ENCODE measurements at places on chromosomes 6 and 20.

DNA sequence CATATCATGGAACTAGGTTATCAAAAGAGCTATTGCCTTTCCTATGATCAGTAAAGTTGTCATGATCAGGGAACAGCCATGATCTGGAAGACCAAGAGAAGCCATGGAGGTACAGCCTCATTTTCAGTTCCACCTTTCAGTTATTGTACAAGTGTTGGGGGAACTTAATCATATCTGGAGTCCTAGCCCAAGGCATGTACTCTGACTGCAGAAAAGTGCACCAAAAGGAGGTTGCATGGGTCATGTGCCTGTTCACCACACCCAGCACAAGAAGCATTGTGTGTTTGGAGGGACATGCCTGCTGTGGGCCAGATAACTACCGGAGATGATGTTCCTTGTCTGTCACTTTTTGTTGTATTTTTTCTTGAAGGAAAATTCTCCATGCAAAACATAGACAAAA, 185.8 kb upstream of the MAN1A1 start:
- DNase-seq, result no peak

DNA sequence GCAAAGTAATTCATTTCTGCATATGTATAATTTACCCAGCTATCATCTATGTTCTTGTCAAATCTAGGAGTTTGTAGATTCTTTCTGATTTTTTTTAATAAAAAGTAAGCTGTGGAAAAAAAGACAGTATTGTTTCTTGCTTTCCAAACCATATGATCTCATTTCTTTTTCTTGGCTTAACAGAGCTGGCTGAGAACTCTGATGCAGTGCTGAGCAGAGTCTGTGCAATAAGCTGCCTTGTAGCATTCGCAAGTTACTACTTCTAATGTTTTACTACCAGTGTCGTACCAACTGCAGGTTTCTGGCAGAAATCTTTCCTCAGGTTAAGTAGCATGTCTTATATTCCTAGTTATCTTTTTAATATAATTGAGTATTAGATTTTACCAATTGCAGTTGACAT, 15.6 kb downstream of the RRBP1 start:
- no peak for DNase-seq

DNA sequence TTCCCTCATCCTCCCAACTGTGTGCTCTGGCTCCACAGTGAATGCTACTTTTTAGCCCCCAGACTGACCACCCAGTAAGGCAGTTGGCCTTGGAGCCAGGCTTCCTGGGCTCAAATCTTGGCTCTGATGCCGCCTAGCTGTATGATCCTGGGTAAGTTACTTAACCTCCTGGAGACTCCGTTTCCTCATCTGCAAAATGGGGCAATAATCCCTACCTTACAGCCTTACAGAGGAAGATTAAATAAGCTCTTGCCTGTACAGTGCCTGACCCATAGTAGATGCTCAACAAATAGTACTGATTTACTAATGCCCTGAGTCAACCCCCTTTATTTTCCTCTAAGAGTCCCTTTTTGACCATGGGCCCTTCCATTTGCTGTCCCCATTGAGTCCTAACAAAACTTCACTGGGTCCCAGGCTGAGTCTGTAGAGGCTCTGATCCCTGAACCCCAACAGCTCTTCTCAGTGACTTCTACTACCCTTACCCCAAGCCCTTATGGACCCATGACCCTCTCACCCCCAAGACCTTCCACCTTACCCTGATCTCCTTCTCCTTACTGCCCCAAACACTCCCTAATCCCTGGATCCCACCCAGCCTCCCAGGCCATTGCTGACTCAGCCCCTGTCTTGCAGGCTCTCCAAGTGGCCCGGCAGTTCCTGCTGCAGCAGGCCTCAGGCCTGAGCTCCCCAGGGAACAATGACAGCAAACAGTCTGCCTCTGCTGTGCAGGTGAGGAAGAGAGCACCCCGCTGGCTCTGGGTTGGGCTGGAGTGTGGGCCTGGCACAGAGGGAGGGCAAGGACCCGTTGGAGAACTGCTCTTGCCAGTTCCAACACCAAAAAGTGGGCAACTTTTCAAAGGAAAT, 31.4 kb downstream of the FOXP4 start:
- DNase-seq, result no peak

DNA sequence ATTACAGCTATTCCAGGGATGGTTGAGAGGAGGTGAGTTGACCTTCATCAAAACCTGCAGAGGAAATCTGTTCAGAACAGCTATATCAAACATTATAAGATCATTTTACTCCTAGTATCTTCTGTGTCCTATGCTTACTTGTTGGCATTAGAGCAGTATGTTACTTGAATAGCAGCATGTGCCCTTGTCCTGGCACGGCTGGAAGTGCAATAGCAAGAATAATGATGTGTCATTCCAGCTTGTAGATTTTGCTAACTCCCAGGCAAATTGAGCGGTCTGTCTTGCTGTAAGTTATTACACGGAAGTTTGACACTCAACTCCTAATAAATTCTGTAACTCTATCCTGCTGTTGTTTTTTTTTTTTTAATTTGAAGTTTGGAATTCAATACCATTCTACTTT, 385.5 kb downstream of the TENT5A start:
- no peak for DNase-seq

DNA sequence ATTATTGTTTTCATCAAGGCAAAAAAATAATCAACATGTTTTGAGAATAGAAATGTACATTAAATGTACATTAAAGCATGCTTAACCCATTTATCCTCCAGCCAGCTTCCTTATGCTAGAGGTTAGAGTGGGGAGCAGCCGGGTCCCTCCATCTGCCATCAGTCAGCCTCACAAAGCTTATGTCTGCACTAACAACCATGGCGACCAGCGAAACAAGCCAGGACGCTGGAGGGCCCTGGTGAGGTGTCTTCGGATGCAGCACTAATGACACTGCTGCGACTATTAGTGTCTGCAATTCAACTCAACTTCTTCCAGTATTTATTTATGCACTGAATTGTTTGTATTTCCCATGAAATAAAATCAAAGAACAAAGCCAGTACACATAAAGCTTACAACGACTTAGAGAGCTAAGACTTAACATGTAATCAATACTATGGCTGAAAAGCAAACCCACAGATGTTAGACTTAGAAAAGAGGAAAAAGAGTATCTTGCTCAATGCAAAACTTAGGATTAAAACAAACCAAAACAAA, 6.8 kb downstream of the CLDN20 start:
- DNase-seq, result no peak

GRCh38 chr6:116518621-116519368, 7.4 kb downstream of the CALHM5 start:
- no peak for DNase-seq

- DNase-seq, result no peak
Measured at GRCh38 chr6:157087974-157088373, 235.3 kb downstream of the TMEM242 start.

GRCh38 chr6:87905101-87905641, 142.5 kb upstream of the SPACA1 start:
- DNase-seq, result no peak

DNA sequence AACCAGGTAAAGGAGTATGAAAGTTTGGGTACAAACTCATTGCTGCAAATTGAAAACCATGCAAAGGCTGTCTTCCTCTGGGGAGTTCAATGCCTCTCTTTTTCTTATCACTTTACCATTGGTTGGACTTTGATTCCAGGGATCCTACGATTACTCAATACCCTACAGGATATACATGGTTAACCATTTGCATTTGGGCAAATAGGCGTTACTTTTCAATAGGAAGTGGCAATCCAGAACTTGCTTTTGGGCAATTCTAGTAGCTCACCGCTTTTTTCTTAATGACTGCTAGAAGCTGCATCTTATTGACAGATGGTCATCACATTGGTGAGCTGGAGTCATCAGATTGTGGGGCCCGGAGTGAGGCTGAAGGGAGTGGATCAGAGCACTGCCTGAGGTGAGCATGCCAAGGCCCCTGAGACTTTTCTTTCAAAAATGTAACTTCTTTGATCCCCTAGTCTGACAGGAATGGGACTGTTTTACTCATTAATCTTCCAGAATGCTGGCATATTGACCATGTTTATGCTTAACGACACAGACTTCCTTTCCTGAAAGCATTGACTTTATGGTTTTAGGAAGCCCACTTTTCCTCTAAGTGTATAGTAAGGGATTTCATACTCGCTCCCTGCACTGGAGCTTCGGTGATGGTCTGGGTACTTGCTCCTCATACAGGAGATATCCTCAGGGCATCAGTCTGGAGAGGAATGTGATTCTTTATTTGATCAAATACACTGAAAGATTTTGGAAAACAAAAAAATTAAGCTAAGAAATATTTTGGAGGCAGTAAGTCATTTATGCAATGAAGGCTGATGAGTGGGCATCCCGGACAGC, at the start of gene CCR6:
TSS of gene CCR6 (plus strand) at position 270 of the 831 bp plus-strand sequence. CDS start 13,039 bp downstream, outside the sequence.
- no peak for DNase-seq

GRCh38 chr20:23541330-23541729, 27.0 kb downstream of the CST9L start:
- no peak for DNase-seq

DNA sequence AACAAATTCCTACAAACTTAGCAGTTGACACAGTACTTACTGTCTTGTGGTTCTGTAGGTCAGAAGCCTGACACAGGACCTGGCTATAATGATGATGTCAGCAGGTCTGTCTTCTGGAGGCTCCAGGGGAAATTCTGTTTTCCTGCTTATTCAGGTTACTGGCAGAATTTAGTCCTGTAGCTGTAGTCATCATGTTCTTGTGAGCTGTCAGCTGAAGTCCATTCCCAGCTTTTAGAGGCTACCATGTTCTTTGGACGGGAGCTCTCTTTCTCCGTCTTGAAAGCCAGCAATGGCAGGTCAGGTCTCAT, 99.2 kb downstream of the HIVEP1 start:
- DNase-seq, result no peak

DNA sequence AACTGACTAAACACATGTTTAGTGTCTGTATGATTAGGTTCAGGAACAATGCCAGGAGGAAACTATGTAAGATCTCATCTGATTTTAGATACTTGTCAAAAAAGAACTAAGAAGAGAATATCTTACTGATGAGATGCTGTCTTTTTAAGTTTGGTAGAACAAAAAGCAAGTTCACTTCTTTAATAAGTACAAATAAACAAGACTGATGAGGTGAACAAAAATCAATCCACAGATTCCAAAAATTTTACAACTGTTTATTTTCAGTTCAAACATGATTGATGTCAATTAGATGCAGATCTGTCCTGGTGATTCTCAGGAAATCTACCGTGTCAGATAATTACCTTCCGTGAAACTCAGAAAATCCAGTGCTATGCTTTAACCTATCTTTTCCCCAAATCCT, 24.9 kb downstream of the EPHA7 start:
- DNase-seq, result no peak

DNA sequence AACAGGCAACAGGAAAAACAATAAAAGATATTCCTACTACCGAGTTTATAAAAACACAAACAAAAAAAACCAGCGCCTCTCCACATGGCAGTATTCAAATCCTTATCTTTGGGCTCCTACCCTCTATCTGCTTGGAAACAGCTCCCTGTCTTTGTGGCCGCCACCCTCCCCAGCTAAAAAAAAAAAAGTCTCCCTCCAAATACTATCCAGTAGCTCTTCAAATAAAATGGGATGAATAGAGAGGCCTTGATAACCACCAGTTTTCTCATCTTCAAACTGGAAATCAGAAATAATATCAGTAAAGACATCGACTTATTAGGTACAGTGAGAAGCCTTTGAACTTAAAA, 96.2 kb downstream of the PSMG4 start:
- no peak for DNase-seq

DNA sequence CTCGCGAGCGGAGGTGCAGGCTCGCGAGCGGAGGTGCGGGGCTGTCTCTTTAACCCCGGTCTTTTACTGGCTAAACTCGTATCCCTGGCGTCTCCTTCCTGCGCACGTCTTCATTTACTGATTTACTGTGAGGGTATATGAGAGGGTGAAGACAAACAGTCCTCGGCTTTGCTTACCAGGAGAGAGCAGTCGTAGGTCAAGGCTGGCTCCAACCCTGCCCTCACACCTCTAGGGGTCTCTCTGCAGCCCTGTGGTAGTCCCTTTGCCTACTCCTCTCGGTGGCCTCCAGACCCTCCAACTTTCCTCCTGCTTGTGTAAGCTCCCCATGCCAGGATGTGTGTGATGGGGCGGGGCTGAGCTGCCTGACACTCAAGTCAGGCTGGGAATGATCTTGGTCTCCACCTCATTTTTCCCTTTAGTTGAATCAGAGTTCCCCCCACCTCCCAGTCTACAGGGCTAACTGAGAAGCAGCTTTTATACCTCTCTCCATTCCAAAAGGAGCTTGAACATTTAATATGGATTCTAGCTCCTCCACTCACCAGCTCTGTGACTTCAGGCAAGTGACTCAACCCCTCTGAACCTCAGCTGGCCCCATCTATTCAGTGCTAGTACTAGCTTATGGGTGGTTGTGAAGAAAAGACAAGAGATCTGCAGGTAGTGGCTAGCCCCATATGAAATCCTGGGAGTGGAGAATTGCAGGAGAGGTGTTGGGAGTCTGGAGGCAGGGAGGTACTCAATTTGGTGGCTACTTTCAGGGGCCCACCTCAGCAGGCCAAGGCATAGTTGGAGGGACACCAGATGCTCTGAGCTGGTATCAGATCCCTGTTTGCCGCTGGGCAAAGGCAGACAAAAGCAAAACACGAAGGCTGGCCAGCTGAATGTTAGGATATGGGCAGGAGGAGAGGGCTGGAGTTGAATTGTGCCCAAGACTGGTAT, 902 bp downstream of the SLC29A1 start:
- no peak for DNase-seq

Data from stimulated activated CD4-positive, alpha-beta T cell treated with anti-CD3 and anti-CD28 coated beads, Interleukin-1b, Interleukin-23, amount 100 ng/mL, for 1 hour (primary cell).